ENCODE measurements at places on chromosomes 5 and 9.

DNA sequence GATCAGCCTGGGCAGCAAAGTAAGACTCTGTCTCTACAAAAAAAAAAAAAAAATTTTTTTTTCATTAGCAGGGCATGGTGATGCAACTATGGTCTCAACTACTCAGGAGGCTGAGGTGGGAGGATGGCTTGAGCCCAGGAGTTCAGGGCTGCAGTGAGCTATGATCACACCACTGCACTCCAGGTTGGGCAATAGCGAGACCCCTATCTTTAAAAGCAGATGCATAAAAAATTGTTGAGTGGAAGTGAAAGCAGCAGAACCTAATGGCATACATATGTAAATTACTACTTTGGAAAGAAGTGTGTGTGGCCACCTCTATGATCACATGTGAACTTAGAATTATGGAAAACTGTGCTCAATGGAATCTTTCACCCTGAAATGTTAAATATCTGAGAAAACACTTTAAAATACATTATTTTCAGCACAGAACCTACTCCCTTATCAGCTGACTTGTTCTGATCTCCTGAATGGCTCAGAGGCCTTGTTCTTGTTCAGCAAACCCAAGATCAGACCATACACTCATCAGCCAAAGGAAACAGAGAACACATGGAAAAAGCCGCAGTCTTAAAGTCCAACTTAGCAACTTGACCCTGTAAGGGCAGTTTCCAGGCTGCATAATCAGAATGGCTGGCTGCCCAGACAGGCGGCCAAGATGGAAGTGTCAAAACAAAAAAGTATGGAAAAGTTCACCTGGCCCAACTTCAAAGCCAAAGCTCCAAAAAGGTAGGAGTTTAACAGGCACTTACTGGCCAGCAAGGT is 56.5 kb downstream of the SIL1 start:
- DNase-seq, result no peak

DNA sequence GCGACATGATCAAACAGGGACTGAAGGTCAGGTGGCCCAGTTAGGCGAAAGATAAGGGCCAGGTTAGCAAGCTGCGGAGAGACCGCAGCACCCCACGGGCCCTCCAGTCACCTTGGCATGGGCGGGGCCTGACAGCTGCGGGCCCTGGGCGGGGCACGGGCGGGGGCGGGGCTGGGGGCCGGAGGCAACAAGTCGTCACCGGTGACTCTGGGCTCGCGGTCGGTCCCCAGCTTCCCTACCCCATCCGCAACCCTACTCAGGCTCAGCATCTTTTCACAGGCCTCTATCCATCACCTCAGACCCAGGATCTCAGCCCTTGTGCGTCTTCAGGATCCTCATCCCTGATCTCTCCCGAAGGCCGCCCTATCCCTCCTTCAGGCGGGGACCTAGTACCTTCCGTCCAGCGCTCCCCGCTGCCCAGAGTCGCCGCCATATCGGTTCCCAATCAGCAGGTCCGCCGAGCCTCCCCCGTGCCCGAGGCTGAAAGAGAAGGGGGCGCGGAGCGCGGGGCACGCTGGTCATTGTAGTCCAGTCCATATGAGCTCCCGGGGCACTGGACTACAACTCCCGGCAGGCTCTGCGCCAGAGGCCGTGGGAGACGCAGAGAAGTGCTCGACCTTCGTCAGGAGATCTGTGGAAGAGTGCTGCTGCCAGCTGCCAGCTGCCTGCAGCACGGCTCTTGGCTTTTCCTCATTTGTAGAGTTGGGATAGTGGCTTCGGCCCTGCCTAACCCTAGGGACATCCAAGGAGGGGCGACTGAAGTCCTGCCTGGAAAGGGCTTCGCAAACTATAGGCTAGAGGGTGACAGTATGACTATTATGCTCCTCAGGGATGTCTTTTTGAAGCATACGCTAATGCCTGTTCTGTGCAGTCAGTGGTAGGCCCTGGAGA is at the start of gene DNAJC18:
Gene DNAJC18 (minus strand): TSS at position 513 of the 891 bp plus-strand sequence. CDS start 80 bp downstream, at position 433.
- DNase-seq, result no peak

- no peak for DNase-seq
Measured at GRCh38 chr5:154138701-154139100, 51.8 kb upstream of the GALNT10 start.

GRCh38 chr5:85670417-85670816 is 947.3 kb upstream of the COX7C start:
- no peak for DNase-seq

DNA sequence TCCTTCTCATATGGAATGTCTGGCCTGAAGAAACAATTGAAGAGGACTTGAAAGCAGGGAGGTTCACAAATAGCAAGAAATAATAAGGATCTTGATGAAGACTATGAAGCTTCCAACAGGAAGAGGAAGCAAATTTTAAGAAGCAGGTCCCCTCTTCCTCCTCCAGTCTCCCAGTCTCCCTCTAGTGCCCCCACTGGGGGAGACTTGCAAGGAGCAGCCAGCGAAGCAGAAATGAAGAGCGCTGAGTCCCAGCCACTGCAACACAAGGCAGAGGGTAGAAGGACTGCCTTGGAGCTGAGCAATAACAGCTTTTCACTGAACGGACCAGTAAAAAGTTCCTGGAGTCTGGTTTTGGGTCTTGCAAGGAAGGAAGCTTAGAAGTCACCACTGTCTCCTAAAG is 32.6 kb upstream of the ACO1 start:
- DNase-seq, result no peak

- no peak for DNase-seq
Measured at GRCh38 chr5:105639068-105639467, 2031.7 kb downstream of the EFNA5 start.

GRCh38 chr5:173712609-173713175 is 96.2 kb upstream of the BOD1 start:
- no peak for DNase-seq

DNA sequence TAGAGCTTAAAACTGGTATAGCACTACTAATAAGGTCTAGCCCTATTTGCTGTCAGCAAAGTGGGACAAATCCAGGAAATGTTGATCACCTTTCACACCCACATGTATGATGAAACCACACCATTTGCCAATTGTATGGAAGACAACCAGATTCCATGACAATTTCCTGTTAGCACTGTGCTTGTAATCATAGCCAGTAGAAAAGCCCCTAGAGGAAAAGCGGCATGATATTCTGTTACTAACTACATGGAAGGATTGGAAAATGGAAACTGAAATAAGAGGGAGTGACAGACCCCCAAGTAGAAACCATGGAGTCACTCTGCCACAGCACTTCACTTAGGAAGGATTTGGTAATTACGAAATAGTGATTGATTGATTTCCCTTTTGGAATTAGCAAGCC is 923 bp downstream of the SPATA6L start:
- no peak for DNase-seq

GRCh38 chr9:68978066-68978465 is 35.8 kb downstream of the PRKACG start:
- DNase-seq, result no peak

GRCh38 chr5:171493646-171494393 is 74.4 kb downstream of the FGF18 start:
- DNase-seq, result no peak

DNA sequence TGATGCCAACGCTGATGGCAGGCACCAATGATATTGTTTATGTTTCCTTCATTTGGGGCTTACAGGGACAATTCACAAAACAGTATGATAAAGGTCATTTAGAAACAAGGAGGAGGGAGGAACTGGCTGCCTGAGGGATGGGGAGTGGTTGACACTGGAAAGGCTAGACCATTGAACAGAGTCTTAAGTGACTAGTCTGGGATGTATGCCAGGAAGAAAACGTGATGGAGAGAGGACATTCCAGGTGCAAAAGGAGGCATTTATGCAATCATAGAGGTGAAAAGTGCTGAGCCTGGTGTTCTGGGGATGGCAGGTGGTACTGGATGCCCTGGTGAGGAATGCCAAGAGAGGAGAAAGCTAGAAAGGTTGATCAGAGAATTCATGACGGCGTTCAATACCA is 153.4 kb downstream of the ZNF462 start:
- DNase-seq, result no peak

DNA sequence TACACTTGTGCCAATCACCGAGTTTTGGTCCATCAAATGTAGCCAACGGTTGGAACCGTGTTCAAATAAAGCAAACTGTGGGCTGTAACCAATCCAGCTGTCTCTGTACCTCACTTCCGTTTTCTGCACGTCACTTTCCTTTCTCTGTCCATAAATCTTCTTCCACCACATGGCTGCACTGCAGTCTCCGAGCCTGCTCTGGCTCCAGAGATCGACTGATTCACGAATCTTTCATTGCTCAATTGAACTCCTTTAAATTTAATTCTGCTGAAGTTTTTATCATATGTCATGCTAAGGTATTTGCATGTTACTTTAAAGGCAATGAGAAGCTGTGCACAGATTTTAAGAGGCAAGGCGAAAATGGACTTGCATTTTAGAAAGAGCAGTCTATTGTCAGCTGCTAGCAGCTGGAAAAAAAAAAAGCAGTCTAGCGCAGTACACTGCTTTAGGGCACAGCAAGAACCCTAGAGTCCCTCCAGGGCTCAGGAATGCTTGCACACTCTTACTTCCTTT is 13.2 kb downstream of the TTC39B start:
- DNase-seq, result no peak

DNA sequence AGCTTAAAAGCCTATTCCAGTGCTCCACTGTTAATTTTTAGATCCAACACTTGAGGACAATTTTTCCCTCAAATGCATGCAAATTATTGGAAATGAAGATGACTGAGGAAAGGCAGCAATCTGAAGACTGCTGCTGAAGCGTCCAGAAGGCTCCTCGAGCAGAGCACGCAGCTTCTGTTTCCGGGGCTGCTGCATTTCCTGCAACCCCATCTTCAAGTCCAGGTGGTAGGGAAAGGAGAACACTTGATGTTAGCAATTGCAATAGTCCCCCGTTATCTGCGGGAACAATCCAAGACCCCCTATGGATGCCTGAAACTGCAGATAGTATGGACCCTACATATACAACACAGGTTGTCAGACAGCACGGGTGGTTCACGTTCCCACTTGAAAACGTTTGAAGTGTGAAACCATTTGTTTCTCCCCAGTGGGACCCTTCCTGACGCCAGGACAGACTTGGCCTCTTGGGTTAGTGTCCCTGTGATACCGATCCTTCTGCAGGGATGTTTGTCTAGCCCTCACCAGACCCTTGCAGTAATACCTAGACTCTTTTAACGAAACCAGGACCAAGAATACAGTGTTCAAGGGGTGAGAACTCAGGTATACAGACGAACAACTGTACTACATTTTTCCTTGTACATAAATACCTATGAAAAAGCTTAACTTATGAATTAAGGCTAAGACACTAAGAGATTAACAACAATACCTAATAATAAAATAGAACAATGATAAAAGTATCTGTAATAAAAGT is 152.3 kb downstream of the HSD17B3 start:
- no peak for DNase-seq

DNA sequence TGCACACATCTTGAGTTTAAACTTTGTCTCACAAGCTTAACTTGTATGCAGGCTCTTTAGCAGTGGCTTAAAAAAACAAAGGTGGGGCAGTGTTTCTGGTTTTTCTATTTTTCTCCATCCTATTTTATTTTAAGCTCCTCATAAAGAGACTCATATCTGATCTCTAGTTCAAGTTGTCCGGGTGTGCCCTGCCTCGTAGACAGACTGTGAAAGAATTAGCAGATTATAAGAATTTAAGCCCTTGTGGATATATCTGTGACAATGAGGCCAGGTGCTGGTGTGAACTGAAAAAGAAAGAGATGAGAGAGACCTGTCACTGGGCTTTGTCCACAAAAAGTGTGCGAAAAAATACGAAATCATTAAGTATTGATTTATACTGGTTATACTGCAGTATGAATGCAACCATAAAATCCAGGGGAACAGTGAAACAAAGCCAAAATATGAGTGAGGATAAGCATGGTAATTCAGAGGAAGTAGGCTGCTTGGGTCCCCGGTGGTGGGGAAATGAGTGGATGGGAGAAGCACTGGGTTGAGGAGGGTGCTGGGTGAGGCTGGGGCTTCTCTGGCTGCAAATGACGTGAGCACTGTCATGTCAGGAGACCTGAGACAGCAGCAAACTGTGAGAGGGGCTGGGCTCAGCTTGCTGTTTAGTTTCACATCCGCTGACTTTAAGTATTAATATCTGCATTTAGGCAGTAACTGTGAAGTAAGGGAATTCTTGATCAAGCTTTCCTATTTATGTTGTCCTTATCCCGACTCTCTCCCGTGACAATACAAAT is 179.7 kb upstream of the ANKRD55 start:
- no peak for DNase-seq
